HuH-7.5 (cell line): ENCODE measurements at places on chromosomes 13 and 19.

- DNase-seq = no peak
These were observed 73.1 kb upstream of the OLFM4 start for GRCh38 chr13:52955472-52955874.

GRCh38 chr13:24272452-24273161 lies 36.8 kb upstream of the C1QTNF9 start:
- no peak for DNase-seq

DNA sequence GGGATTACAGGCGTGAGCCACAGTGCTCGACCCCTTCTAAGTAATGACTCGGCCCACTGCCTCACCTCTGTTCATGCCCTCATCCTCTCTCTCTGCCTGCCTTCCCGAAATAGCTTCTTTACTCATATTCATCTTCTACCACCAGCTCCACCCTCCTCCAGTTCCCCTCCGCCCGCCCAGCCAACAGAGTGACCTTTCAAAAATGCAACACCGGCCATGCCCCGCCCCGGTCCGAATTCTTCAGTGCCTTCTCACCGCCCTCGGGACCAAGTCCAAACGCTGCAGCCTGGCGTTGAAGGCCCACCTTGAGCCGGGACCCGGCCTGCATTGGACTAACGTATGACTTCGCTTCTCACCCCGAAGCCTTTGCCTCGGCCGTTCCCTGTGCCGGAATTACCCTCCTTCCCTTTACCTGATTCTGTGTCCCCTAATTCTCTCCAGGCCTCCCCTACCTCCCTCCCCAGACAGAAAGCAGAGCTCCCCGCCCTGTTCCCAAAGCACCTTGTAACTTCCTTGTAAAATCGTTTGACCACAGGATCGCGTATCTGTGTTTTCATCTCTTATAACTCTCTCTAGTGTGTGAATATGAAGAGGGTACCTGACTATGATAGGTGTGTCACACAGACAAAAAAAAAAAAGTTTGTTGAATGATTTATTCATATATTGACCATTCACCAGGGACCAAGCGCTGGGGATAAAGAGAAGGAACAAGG lies 8.1 kb upstream of the MUC16 start:
- no peak for DNase-seq

DNA sequence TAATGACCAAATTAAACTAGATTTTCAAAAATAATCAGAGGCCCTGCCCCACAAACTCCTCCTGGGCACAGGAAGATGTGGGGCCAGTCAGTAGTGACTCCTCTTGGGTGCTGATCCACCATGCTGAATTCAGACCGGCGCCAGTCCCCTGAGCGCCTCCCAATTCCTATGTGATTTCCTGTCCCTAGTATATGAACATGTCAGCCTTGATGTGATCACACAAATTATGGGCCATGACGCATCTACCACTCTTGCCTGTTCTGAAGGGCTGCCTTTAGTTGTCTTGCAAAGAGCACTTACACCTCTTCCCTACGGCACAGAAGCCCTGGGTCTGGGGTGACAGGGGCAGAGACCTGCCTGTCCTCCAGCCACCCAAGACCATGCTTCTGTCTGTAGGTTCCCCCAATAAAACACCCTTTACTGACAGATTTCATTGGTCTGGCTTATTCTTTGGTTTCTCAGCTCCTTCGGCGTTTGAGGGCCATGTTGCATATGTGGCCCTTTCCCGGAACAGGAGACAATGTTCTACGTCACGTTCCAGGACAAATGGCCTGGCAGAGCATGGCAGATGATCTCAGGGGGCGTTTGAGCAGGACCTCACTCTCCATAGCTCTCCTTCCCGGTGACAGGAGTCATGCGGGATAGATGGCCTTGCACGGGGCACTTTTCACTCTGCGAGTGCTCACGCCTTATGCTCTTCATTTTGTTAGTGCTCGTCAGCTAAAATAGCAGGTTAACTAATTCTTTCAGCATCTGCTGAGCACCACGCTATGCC lies 5.6 kb upstream of the ATP11A start:
- DNase-seq = no peak

DNA sequence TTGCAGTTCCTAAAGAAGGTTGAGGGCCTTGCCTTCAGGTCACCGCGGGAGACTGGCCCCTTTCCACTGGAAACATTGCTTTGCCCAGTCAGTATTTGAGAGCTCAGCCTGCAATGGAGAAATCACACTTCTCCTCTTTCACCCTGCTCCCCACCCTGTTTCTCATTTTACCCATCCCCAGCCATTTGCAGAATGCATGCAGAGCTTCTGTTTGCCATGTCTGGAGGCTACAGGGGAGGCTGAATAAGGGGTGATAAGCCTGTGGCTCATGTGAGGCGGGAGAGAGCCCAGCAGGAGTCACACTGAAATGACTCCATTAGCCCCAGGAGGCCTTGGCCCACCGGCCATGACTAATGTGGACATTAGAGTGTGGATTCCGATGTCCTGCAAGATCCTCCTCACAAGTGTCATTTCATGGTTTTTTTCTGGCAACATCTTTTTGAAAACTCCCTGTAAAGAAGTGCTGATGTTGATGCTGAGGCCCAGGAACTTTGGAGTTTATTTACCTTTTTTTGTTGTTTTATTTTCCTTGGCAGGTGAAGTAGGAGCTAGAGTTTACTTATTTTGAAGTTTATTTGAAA lies 6.3 kb downstream of the SPINT2 start:
- no peak for DNase-seq

DNA sequence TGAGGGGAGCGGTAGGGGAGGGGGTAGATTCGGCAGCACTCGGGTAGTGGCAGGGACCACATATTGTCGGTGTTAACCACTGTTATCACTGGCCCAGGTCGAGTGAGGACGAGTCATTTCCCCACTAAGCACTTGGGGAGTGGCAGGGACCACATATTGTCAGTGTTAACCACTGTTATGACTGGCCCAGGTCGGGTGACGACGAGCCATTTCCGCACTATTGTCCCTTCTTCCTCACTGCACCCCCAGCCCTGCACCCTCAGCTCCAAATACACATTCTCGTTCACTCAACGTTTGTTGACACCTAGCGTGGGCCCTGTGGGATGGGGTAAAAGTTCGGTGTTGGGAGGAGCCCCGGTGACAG lies 467 bp upstream of the CLN5 start:
- DNase-seq = no peak

GRCh38 chr19:56159009-56159559 lies 16.7 kb upstream of the GALP start:
- DNase-seq = no peak

GRCh38 chr19:46442808-46443450 lies 14.2 kb upstream of the PNMA8C start:
- no peak for DNase-seq

DNA sequence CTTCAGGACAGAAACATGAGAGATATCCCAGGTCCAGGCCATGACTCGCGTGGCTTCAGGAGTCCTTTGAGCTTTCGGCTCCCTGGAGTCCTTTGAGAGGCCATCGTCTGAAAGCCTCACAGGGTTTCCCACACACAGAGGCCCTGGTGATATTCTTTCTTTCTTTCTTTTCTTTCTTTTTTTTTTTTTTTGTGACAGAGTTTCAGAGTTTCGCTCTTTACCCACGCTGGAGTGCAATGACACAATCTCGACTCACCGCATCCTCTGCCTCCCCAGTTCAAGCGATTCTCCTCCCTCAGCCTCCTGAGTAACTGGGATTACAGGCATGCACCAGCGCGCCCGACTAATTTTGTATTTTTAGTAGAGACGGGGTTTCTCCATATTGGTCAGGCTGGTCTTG lies 5.5 kb downstream of the SIN3B start:
- DNase-seq = no peak

GRCh38 chr13:101655435-101655834 lies 203.0 kb downstream of the ITGBL1 start:
- no peak for DNase-seq

GRCh38 chr13:39603424-39603947 lies 493 bp upstream of the LHFPL6 start:
- DNase-seq = no peak

DNA sequence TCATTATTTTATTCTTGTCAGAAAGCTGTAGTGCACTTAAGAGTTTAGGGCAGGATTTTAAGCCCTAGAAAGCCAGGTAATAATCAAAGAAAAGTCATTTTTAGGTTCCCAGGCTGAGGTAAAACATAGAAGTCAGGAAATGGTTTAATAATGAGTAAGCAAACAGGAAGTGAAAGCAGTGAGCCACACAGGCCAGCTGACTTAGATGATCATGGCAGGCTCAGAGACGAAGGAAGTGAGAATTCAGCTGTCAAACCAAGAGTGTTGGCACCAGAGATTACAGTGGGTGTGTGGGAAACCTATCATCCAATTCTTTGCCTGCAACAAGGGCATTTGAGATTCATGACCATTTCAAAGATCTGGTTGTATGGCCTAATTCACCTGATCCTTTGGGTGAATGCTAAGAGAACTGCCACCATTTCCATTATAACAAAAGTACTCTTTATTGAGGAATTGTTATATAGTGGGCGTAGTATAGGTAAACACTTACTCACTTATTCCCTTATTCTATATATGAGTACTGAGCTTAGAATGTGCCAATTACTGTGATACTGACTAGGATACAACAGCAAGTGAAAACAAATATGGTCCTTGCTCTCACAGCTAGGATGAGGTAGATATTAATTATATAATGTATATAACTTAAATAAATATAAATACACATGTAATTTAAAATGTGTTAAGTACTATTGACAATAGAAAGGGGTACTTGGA lies 103.7 kb upstream of the EDNRB start:
- DNase-seq = no peak

DNA sequence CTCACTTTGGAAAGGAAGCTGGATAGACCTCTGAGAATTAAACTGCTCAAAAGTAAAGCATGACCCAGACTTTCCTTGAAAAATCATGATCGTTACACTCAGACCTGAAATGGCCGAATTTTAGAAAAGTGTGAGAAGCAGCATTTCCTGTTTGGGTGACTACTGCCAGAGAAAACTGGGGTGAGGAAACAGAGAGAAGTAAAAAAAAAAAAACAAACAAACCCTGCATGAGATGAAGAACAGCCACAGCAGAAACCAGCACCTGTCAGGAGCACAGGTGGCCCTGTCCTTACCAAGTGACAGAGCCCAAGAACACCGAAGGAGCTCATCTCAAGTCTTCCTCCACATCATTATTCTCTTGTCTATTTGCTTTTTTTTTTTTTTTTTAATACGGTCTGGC lies 12.0 kb upstream of the ADPRHL1 start:
- no peak for DNase-seq

DNA sequence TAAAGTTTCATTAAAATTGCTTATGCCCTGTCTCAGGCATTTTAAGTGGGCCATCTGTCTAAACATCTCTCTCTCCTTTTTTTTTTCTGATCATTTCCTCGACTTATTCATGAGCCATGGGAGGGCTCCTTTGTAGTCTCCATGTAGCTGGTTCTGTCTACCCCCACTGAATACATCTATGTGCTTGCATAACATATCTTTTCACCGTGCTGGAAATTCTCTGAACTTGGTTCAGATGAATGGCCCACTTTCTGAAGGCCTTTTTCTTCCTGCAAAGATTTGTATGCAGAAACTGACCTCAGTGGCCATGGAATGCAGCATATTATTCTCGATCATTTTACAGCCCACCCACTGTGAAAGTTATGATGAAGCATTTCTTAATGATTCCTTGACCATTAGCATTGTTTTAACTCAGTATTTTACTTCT lies 225.3 kb downstream of the GGACT start:
- no peak for DNase-seq

GRCh38 chr13:40283666-40284065 lies 382.8 kb downstream of the FOXO1 start:
- no peak for DNase-seq

DNA sequence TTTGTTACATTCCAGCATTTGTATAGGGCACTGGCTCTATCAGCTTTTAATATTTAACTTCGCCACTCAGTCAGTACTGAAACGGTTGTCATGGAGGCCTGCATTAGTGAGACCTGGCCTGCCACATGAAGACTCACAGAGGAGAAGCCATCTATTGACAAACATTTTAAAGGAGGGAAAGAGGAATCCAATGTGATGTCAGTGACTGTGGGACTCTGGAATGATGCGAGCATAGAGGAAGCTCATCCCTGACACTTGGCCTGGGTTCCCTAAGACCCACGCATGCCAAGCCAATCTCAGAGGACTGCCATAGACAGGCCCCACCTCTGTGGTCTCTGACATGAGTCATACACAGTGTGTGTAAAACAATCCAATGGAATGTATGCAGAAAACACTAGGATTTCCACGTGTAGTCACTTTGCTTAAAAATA lies 7.9 kb upstream of the DPY19L3 start:
- no peak for DNase-seq

DNA sequence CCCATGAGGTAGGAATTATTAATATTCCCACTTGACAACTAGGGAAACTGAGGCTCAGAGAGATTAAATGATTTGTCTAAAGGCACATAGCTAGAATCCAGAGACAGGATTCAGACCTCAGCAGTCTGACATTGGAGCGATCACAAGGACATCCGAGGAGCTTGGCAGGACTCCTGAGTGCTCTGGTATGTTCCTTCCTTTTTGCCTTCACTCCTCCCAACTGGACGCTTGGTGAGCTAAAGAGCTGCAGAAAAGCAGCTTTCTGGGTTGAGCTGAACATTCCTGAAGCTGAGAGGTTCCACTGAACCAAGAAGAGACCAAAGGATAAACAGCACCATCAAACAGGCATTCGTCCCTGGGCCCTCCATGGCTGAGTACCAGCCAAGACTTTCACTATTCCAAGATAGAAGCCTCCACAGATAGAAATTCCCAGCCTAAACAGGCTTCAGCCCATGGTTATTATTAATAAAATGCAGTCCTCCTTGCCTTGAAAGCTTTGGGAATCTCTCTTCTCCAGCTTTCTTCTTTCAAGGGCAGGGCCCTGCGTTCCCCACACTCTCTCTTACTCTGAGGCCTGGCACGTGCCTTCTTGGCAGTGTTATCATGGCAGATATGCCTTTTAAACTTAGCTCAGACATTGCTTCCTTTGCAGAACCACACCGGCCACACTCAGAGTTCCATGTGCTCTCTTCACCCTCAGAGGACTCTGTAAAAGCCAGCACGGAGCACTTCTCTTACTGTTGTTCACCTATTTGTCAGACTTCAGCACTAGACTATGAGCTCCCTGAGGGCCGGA lies 97.1 kb downstream of the CYSLTR2 start:
- no peak for DNase-seq

GRCh38 chr13:100546713-100547405 lies 41.7 kb downstream of the GGACT start:
- no peak for DNase-seq

- no peak for DNase-seq
These were observed 815.9 kb downstream of the PCDH9 start for GRCh38 chr13:66414066-66414800.

- DNase-seq = no peak
These were observed 7.2 kb upstream of the CCDC97 start for GRCh38 chr19:41302624-41303351.

GRCh38 chr19:47713046-47714021 lies at the start of gene EHD2:
TSS of gene EHD2 (plus strand) at chr19:47713422. CDS start at chr19:47716613, 3,191 bp downstream.
- DNase-seq = peak; percentile 59

DNA sequence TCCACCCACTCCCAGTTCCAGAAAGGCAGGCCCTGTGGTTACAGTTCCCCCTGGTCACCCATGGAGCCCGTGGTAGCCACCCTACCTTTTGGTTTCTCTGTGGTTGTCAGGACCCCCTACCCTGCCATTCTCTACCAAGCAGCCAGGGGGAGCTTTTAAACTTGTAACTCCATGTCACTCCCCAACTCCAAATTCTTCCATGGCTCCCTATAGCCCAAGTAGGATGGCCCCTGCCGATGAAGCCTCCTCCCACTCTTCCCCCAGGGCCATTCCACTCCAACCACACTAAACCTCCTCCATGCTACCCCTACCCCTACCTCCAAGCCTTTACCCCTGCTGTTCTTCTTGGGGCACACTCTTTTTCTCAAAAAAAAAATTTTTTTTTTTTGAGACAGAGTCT lies 2.2 kb downstream of the S1PR2 start:
- DNase-seq = peak; percentile 87
